ENCODE measurements at places on chromosomes 12 and 14.

GRCh38 chr14:55754871-55755270, 174.9 kb downstream of the KTN1 start:
- no peak for DNase-seq

- DNase-seq, result no peak
Measured at GRCh38 chr14:54600717-54601109, 33.8 kb downstream of the SAMD4A start.

- no peak for DNase-seq
Measured at GRCh38 chr12:1680804-1681492, 9.9 kb upstream of the ADIPOR2 start.

GRCh38 chr14:39555749-39556148, 123.5 kb upstream of the FBXO33 start:
- DNase-seq, result no peak

Data from upper lobe of left lung (tissue), 6 donors.